ENCODE measurements at places on chromosomes 7 and 10.

- DNase-seq, result no peak
Measured at GRCh38 chr7:140864732-140865131, 60.0 kb downstream of the BRAF start.

- DNase-seq, result no peak
Measured at GRCh38 chr7:54392935-54393334, 149.2 kb upstream of the VSTM2A start.

- no peak for DNase-seq
Measured at GRCh38 chr7:116097365-116098009, 66.9 kb upstream of the TFEC start.

- peak; percentile 8 for DNase-seq
Measured at GRCh38 chr7:18345641-18346234, 149.8 kb upstream of the HDAC9 start.

GRCh38 chr10:77422491-77423338, 214.9 kb downstream of the KCNMA1 start:
- no peak for DNase-seq

DNA sequence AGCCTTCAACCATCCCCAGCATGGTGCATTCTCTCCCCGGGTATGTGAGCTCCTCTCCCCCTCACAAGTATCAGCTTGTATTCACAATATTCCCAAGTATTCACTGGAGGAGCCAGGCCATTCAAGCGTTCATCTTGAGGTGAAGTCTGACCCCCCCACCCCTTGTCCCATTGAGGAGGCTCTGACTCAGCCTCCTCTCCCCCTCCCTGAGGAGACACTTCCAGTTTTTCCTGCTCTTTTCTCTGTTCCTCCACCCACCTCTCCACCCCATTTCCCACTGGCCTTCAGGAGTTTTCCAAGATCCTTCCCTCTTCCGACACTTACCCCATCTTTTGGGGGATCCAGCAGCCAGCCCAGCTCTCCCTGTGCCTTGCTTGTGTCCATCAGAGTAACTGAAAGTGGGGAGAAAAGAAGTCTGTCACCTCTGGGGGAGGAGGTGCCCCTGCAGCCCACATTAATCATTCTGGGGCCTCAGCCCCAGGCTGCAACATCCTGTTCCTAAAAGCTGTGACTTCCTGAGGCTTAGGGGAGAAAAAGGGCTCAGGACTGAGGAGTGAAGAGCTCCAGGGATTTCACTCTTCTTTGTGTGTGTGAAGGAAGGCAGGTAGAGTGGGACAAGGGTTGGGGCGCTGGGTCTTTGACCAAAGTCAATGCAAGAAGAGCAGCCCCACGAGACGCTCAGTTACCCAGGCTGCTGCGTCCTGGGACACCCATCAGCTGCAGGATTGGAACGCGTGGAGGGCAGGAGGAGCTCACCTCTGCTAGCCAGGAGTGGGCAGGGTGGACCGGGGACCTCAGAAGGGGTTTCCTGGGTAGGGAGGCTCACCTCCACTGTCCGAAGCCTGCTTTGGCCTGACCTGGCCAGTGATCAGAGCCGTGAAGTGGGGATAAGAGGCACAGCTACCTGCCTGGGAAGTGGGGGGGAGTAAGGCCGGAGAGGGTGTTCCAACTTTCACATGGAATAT, 1.1 kb downstream of the EPHA1 start:
- no peak for DNase-seq

DNA sequence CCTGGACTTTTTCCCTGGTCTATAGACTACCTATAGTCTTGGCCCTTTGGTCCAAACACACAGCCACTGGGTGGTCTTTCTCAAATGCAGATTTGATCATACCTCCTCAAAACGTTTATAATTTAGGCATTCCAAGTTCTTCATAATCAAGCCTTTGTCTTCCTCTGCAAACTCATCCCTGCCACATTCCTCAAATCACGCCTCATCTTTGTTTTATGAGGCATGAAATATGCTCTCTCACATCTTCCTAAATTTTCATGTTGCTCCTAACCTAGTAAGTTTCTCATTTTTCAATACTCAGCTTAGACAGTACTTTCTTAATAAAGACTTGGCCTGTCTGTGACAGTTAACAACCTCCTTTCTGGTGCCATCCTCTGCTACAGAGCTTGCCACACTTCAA, 10.9 kb upstream of the HERC4 start:
- no peak for DNase-seq

DNA sequence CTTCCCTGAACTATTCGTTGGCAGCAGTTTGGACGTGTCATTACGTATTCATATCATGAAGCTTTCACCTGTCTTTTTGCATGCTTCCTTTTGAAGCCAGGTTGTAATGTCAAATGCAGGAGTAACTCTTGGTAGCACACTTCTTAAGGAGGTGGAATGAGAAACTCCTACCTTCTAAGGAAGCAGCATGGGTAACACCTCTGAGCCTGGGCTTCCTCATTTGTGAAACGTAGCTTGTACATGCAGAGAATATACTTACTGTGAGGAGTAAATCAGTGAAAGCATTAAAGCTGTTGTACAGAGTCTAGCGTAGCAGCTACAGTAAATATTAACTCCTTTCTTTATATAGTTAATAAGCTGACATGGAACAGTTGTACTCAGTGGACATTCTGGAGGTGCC, 21.1 kb downstream of the CUL1 start:
- DNase-seq, result no peak

Measured in NCI-H1048 (cell line).